ENCODE measurements at places on chromosomes 2 and 18.
A peak's percentile ranks its signal among the peaks of the same experiment; 100 is the strongest.

DNA sequence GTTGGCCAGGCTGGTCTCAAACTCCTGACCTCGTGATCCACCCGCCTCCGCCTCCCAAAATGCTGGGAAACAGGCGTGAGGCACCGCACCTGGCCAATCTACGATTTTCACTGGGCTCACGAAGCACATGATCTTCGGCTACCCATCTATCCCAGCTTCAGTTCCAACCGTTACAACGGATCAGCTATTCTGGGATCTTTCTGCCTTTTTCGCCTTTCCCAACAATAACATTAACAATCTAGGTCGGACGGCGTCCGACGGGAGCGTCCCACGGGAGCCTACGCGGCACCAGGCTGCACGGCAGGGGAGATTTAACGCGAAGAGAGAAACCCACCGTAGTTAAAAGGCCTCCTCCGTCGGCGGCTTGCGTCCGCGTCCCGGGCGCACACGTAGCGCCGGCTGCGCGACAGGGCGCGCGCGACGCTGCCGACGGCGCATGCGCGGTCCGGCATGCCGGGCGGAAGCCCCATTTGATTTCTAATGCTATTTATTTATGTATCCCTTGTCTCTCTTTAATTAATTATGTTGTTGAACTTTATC lies at the start of gene MSL3B:
TSS of gene MSL3B (minus strand) at position 394 of the 540 bp plus-strand sequence.
- peak; percentile 57 for DNase-seq

- no peak for DNase-seq
Measured at GRCh38 chr2:62144689-62145477, 51.0 kb upstream of the B3GNT2 start.

DNA sequence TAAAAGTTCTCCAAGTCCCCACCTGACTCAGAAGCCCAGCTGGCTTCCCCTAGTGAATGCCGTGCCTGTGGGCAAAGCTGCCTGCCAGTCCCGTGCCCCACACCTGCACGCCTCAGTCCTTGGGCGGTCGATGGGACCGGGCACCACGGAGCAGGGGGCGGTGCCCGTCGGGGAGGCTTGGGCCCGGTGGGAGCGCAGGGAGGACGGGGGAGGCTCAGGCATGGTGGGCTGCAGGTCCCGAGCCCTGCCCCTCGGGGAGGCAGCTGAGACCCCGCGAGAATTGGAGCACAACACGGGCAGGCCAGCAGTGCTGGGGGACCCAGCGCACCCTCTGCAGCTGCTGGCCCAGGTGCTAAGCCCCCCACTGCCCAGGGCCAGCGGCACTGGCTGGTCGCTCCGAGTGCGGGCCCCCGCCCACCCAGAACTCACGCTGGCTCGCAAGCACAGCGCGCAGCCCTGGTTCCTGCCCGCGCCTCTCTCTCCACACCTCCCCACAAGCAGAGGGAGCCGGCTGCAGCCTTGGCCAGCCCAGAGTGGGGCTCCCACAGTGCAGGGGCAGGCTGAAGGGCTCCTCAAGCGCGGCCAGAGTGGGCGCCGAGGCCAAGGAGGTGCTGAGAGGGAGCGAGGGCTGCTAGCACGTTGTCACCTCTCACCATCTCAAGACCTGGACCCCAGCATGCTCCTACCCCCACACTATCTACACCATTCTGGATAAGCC lies 215.5 kb downstream of the TNS1 start:
- no peak for DNase-seq

DNA sequence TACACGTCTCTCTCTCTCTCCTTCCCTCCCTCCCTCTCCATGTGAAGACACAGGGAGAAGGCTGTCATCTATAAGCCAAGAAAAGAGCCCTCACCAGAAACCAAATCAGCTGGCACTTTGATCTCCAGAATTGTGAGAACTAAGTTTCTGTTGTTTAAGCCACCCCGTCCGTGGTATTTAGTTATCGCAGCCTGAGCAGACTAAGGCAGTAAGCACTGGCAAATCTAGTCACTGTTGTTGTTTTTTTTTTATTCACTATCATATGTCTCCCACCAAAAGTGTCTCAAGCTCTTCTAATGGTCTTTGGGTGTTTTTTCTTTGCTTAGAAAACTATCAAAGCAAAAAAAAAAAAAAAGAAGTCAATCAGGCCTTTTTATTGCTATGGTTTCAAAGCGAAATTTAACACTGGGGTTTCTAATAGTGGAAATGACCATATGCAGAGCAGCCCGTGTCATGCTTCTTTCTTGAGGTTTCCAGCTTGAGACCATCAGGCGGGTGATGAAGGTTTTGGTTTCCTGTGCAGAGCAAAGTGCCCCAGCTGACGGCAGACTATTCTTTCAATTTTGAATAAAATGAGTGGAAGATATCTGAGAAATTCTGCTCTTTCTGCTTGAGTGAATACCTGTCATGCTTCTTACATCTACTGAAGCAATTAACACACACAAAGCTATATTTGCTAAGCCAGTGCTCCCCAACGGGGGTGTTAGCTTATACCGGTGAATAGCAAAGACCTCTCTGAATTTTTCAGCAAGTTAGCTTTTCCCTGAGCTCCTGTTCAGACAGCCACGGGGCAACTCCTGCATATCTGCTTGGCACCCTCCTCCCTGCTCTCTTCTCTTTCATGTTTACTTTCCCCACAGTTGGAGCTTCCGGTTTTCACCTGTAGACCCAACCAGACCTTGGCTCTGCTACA lies 394.1 kb upstream of the ATP5MC3 start:
- no peak for DNase-seq

- no peak for DNase-seq
Measured at GRCh38 chr2:219995991-219996765, 368.7 kb downstream of the SLC4A3 start.

DNA sequence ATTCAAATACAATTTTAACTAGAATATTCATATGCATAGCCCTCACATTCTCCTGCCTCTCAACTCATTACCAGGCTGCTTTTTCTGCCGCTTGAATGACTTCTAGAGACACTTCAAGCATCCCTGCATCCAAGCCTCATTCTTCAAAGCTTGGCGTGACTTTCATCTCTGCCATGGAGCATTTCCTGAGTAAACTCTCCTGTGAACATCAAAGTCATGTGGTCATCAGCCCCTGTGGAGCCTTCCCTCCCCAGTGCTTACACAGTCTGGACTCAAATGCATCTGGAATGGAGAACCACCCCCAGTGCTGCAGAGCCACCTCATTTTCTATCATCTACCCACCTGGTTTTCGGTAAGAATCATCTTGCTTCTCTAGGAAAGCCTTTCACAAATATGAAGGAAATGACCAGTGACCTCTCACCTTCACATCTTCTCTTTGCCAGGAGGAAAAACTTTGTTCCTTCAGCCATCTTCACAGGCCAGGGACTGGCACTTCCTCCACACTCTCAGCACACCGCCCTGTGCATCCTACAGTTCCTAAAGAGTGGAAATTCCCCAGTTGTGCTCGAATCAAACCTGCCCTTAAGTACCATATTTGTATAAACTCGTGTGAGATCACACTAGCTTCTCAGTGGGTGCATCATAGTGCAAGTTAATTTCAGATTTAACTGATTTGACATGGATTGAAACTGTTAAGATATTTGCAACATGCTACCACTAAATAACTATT lies 116.4 kb downstream of the COL6A3 start:
- peak; percentile 28 for DNase-seq

DNA sequence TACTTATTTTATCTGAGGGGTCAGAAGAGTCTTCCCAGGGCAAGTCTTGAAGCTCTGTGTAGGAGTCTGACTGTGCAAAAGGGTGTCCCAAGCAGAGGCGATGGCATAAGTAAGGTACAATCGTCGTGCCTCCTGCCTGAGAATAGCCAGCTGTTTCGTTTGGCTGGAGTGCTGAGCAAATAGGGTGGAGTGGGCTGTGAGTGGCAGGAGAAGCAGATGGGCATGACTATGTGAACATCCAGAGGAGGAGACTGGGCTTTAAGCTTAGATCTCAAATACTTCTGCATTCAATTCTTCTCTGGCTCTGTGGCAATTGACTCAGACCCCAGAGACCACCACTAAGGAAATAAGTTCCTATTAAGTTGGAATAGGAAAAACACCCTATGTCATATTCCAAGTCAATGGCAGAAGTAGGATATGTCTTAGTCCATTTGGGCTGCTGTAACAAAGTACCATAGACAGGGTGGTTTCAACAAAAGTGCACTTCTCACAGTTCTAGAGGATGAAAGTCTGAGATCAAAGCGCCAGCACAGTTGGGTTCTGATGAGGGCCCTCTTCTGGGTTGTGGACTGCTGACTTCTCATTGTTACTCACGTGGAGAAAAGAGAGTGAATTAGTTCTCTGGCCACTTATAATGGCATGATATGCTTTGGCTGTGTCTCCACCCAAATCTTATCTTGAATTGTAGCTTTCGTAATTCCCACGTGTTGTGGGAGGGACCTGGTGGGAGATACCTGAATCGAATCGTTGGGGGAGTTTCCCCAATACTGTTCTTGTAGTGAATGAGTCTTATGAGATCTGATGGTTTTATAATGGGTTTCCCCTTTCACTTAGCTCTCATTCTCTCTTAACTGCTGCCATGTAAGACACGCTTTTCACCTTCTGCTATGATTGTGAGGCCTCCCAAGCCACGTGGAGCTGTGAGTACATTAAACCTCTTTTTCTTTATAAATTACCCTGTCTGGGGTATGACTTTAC lies 120.2 kb downstream of the LPIN1 start:
- DNase-seq = no peak

- no peak for DNase-seq
Measured at GRCh38 chr2:111923276-111923804, 24.9 kb downstream of the MERTK start.

DNA sequence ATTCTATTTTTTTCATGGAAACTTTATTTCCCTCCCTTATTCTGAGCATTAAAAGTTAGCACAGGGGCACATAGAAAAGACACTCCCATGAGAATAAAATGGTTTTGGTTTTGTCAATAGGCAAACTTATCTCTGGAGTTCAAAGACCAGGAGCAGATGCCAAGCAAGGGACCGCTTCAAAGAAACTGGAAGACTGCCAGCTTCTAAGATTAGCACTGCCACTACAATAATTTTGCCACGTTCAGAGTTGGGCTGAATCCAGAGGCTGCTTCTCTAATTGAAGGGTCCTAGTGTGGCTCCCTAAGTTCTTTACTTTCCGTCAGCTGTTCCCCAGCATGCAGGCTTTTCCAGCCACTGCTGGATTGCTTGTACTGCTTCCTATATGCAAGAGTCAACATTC lies 681.0 kb upstream of the GCFC2 start:
- DNase-seq = no peak

DNA sequence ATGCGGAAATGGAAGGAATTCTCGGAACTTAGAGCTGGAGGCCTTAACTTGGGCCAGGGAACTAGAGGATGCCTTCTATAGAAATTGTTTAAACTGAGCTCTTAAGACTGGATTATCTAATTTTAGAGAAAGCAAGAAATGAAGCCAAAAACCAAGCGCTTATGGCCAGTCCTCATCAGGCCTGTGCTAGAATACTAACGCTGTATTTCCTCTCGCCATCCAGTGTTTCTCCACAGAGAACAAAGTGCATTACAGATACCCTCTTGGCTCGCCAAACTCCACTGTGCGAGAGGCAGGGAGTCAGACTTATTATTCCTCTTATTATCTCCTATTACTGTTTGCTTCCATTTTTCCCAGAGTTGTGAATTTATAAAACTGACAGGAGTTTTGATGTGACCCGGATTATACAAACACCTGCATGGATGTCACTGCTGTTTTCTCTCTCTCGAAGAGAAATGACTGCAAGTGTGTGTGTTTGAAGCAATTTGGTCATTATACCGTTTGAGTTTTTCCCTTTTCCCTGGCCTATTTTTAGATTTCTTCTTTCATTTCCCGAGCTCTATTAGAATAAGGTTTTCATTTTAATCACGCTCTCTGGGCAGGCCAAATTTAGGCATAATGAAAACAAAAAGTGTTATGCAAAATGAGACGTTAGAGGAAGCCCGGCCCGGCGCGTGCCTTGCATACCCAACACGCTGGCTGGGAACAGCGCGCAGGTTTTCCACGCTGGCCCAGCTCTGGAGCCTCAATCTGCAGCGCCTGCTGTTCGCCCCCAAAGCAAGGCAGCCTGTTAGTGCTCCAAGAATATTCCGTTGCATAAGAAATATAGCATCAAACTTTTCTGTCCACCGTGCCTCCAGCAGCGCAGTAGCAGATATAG lies 103.3 kb downstream of the ALK start:
- DNase-seq = no peak

DNA sequence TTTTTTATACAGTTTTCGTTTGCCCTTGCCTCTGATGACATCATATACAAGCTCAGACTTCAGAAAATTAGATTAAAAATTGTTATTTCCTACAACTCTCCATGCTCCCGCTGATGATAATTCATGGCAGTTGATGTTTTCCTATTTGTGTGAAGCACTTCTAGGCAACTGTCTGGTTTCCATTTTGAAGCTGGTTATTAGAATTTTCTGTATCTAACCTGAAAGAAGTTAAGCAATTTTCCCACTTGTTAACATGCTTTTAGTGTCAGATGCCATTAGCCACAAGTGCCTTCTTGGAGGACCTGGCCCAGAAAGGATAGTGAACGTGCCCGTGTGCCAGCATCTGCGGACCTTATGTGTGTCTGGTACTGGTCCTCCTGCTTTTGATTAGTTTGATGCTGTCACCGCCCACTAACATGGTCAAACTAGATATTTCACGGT lies 347.6 kb upstream of the RAB12 start:
- no peak for DNase-seq

DNA sequence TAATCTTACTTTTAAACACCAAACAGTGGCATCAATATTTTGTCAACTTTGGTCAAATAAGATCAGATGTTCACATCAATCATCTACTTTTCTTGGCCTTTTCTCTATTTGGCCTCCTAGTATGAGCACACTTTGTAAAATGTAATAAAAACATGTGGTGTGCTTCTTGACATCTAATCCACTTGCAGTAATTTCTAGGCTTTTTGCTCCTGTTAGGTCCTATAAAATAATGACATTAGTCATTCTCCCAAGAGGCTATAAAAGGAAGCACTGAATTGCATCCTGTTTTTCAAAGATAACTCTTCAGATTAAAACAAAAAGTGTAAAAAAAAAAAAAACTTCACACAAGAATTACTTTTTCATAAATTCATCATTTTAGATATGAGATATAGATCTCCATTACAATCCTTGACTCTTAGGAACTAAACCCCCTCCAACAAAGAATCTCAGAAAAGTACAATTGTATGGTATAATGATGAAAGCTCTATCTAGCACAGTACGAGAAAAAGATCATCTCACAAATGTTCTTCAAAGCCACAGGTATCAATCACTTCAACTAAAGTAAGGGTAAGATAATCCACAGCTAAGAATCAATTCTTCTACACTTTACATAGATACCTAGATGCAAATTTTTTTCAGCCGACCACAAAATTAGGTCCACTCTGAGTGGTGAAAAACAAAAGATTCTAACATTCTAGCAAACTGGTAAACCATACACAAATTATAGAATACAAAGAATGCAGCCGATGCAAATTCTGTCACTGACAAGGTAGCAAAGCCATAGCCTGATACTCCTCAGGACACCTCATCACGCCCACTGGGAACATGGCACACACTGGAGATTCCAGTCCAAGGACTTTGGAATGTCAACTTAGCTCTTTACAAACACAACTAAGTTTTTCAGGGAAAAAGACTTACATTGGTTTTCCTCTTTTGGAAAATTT lies 2.7 kb downstream of the BCL2 start:
- peak; percentile 46 for DNase-seq

GRCh38 chr2:59184276-59185020 lies 943.3 kb upstream of the FANCL start:
- peak; percentile 21 for DNase-seq
